ENCODE measurements at places on chromosomes 5 and 9.

DNA sequence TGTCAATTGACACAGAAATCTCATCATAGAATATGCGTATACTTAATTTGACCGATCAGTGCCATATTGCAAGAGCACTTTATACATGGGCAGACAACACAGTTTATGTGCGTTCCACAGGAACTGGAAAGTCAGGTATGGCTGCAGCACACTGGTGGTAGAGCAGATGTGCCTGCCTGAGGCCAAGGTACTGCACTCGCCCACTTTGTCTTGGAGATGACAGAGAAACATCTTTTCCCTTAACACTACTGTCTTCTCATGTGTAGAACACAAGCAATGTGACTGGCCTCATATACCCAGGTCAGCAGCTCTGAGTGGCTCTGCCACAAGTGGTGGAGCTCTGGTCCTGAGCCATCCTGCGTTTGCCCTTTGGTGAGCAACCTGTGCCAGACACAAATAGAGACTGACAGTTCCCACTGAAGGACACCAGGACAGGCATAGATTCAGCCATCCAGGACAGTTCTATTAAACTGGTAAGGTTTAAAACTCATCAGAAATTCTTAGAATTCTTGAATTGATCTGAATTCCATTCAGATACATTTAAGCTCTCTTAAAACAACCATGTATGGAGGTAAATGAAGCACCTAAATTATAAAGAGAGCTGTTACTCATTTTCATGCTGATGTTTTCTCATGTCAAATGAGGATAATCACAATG, 21.0 kb upstream of the PPP2CA start:
- DNase-seq = no peak

DNA sequence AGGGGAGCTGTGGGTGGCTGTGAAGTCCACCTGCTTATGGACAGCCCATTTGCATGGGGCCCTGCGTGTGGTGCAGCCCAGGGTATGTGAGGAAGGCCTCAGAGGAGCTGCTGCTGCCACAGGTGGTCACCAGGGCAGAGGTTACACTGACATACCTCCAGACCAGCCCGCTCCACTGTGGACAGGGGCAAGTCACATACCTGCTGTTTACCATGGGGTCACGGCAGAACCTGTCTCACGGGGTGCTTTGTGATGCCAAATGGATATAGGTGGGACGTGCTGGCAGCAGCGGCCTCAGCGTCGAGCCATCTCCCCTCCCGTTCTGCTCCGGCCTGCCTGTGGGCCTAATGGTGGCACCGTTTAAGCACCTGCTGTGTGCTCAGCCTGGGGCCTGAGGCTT, 127.5 kb upstream of the LMX1B start:
- no peak for DNase-seq

DNA sequence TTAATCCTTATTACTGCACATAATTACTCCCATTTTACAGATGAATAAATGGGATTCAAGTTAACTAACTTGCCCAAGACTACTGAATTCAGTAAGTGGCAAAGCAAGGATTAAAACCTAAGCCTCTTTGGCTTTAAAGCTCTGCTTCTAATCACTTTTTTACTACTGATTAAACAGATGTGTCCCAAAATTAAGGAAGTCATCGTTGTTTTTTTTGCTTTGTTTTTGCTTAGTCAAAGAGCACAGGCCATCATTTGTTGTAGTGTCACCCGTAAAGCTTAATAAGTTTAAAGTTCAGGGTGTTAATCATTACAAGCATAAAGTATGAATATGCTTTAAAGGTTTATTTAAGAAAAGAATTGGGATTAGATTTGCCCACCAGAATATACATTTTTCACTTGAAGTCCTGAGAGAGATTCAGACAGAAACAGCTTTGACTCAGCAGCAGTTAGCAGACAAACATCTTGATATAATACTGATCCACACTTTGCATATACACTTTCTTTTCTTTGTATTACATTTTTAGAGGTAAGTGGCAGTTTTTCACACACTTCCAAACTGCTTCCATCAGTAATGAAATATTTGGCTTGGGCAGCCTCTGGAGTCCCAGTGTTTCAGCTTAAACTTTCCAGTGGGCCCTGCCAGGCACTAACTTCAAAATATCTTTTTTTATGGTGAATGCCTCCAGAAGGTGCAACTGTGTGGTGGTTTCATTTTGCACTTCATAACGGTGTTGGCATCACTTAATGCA, 52.7 kb downstream of the PIK3R1 start:
- no peak for DNase-seq

DNA sequence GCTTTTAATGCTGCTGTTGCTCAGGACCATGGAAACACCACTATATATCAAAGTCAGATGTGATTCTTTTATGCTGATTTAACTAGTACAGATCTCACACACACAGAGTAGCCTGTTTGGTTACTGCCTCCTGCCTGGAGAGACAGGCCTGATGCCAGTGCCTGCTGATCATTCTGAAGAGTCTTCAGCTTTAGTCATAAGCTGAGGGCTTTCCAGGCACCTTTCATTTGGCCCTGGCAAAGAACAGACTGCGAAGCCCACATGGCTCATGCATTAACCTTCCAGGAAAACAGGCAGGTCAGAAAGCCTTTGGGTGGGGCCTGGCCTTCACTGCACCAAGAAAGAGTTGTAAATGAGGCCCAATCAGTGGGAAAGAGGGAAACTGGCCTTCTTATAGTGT, 144.7 kb downstream of the SAXO1 start:
- DNase-seq = no peak

DNA sequence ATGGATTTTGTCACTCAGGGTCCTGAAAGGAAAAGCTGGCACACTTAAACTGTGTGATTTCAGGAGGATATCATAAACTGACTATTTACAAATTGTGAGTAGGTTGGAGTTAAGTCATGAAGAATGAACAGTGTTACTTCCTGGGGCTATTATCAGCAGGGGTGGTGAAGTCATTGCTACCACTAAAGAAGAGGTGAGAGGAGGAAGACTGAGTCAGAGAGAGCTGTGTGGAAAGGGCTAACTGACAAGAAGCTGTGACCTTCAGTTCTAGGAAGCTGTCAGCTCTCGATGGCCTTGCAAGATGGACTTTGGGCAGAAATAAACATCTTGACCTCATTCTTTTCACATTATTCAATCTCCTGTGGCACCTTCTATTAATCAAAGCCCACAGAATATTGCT, 72.3 kb upstream of the STARD4 start:
- peak; percentile 39 for DNase-seq

DNA sequence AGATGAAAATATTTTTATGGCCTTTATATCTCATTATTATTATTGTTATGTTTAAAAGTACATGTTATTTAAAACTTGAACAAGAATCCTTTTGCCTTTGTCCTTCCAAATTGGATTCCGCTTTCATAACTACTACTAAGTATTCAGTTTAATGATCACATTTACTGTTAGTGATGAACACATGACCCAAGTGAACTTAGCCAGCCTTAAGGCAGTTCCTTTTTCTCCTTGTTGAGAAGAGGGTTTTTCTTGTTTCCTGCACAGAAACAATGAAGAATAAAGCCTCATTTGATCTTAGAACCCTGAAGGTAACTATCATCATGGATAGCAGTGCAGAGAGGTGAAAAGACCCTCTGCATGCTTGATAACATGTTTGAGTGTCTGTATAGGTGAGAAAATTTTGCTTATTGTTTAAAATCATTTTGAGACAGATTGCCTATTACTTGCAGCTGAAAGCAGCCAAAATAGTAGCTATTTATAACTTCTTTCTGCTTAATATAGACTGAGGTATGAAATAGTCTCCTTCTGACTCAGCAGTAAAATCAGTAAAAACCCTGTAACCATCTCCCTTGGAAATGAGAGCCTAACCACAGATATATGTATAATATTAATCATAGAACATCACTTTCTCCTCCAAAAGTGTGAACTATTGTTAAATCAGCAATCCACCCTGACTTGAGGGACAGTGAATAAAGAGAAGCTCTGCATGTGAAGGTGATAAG, 266.2 kb downstream of the SPATA31D1 start:
- peak; percentile 18 for DNase-seq

- DNase-seq = peak; percentile 39
These were observed 75.0 kb downstream of the GCNT1 start for GRCh38 chr9:76534026-76534425.

- DNase-seq = no peak
These were observed 3.4 kb downstream of the MYMK start for GRCh38 chr9:133521122-133522072.

DNA sequence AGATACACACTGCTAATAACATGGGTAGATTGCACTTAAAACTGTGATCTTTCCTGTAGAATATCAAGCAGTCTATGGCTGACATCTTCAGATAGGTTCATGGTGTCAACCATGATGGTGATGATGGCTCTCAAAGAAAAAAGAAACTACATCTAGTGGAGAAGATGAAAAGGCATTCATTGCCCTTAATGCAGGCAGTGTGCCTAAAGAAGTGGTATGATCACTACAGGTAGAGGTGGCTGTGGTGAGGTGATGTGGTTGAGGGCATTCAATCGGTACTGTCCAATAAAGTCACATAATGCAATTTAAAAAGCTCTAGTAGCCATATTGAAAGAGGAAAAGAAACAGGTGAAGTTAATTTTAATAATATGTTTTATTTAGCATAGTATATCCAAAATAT, 3.1 kb upstream of the IFNB1 start:
- DNase-seq = no peak
